ENCODE measurements at places on chromosomes 12 and 14.

- no peak for DNase-seq
Measured at GRCh38 chr12:48374164-48374563, 23.4 kb upstream of the ZNF641 start.

DNA sequence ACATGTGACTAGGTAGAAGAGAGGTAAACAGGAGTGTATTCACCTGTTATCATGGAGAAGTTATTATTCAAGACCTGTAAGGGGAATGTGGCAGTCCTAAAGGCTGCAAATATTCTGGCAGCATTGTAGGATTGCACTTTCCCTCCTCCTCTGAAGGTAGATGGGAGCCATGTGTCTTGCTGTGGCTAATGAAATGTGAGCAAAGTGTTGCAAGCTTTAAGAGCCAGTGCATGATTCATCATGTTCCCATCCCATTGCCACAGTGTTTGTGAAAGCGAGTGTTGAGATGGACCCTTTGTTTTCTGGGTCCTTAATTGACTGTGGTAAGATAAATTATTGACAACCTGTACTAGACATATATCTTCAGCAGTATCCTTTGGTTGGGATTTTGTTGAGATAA lies 128.7 kb downstream of the RGS6 start:
- DNase-seq: no peak

- DNase-seq: no peak
Measured at GRCh38 chr12:65949971-65950370, 125.7 kb downstream of the HMGA2 start.

DNA sequence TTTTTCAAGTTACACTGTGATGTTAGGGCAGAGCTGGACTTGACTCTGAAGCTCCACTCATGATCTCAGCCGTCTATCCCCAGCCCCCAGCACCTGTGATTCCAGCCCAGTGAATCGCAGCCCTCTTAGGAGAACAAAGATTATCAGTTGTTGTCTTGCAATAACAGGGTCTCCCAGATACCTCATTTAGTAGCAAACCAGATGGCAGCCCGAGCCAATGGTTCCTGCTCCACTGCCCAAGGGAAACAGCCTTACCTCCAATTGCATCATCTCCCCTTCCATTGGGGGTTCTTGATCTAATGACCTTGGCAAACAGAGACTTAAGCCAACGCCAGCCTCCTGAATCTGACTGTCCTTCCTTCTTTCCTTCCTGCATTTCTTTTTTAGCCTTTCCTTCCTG lies 371.2 kb downstream of the BCL11B start:
- no peak for DNase-seq

GRCh38 chr14:98867146-98867545 lies 404.9 kb downstream of the BCL11B start:
- DNase-seq: no peak

- no peak for DNase-seq
Measured at GRCh38 chr12:6069437-6070093, 54.9 kb downstream of the VWF start.

- peak; percentile 84 for DNase-seq
Measured at GRCh38 chr12:109382031-109382430, 34.3 kb downstream of the MYO1H start.

DNA sequence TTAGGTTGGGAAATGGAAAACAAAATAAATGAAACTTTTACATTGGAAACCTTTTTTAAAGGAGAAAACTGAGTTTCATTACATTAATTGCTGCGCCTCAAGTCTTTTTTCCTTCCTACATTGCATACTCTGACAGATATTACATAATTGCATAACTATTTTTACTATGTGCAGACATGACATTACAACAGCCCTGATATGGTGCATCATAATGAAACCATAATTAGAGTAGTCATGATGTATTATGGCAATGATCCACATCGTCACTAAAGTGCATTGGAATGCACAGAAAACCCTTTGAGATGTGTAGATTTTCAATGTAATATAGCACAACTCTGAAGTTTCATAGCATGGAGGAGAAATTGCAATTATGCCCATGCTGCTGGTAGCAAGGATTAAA lies 217.8 kb upstream of the NPAS3 start:
- no peak for DNase-seq

GRCh38 chr14:46344327-46344937 lies 307.1 kb downstream of the RPL10L start:
- no peak for DNase-seq
